Smooth muscle cell of the brain vasculature (primary cell): ENCODE measurements at places on chromosomes 3 and 15.

DNA sequence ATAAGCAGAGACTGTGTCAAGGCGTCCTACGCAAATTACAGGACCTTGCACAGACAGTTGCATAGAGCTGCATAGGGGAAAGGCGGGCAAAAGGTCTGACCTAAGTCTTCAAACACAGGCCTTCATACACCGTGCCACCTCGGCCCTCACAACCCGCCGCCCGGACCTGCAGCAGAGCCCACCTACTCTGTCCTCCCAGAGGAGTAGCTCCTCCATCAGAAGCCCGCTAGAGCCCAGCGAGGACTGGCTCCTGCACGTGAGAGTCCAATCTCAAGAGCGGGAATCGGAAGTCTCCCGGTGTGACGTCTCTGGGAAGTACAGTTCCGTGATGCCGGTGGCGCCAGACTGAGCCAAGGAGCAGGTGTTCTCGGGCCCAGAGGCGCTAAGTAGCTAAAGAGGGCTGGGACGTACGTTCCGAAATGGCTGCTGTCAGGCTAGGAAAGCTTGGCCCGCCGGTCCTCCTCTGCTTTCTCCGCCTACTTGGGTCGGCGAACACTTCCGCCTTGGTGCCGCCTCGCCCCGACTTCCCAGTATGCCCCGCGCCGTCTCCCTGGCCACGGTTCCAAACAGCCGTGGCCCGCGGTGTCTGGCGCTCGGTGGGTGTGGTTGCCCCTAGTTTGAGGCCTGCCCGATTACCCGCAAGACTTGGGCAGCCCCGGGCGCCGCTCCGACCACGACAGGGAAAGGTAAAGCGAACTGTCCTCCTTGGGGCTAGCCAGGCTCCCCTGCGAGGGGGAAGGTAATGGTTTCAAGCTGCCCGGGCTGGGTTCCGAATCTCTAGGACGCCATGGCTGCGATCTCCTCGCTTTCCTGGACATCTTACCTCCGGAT is at the start of the genes ASTE1 and NEK11:
Gene ASTE1 (minus strand): TSS at position 505 of the 831 bp plus-strand sequence. CDS start 1,519 bp downstream, outside the sequence.
Gene NEK11 (plus strand): TSS at position 557 of the 831 bp plus-strand sequence. CDS start 2,832 bp downstream, outside the sequence.
- peak; percentile 67 for DNase-seq

DNA sequence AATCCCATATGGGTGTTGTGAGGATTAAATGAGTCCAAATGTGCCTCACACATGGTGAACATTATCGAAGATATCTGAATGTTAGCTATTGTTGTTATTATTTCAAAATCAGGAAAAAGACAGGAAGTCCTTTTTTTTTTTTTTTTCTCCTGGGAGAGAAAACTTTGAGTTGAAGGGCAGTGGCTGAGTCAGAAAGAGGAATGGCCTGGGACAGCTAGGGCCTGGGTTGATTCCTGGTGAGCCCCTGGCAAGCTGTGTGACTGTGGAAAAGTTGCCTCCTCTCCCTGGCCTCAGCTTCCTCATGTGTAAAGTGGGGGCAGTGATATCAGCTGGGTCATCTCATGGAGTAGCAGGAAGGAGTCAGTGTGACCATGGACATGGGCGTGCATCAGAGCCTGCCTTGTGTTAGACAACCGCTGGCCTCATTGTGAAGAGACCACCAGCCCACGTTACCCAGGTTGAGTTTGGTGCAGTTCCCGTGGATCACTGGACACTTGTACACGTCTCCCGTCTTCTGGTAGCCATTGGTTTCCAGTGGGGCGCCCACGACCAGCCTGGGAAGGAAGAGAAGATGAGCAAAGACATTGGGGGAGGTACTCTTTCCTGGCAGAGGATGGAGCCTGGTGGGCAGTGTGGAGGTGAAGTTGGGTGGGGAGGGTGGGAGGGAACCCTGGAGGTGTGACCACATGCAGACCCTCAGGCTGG is 63.1 kb downstream of the ITGA11 start:
- DNase-seq = no peak

- DNase-seq = no peak
Measured at GRCh38 chr3:141714671-141715070, 23.4 kb upstream of the RNF7 start.

- no peak for DNase-seq
Measured at GRCh38 chr15:83358972-83359564, 74.6 kb upstream of the BNC1 start.

DNA sequence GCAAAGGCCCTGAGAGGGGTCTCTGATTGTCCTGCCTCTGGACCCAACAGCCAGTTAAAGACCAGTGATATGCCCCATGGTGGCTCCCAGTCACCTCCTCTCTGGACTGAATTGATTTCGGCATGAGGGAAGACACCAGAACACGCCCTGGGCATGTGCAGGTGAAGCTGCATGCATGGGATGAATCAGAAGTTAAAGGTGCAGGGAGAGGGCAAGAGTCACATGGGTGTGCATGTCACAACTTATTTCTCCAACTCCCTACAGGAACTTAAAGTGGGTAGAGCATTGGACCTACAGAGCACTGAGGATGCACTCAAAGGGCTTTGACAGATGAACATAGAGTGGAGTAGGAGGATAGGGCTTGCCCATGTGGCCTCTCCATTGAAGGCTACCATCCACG is 16.9 kb upstream of the RHCG start:
- no peak for DNase-seq

DNA sequence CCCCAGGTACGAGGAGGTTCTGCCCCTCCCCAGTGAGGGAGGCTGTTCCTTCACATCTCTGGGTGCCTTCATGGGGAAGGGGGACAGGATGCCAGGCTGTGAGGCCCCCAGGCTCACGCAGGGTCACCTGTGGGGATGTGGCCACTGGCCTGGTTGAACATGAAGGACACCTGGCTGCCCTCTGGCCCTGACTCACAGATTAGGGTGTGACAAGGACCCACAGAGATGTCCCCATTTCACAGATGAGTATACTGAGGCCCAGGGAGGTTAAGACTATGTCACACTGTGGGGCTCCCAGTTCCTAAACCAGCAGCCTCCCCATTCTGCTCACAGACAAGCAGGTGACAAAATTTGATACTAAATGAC is 42.4 kb downstream of the PCSK6 start:
- no peak for DNase-seq

GRCh38 chr3:32303399-32303747 is 64.9 kb downstream of the CMTM8 start:
- no peak for DNase-seq

DNA sequence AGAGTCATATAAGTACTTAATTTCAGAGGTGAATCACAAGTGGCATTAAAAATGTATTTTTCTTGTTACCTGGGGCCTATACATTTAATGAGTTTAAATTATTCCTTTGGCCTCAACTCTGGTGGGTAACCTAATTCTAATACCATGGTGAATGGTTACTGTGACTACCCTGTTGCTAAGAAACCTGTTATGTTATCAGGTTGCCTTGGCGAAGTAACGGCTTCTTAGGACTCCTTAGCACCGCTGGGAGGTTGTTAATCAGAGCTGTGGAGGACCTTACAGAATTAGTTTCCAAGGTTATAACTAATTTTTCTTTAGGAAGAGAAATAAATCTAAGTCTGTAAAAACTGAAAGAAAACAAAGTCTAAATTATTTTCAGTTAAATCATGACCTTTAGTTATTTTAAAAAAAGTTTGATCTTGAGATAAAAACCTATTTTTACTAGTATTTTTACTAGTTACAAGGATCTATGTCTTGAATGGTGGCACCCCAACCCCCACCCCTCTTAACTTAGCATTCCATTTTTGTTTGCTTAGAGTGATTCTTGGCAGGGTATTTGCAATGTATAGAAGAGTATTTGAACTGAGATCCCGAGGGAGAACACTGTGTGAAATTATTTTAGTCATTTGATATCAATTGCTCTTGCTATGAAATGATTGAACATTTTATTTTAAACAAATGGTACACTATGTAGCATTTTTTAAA is 155.5 kb downstream of the FNDC3B start:
- DNase-seq = no peak

GRCh38 chr3:10700821-10701220 is 115.2 kb upstream of the SLC6A11 start:
- DNase-seq = no peak

- DNase-seq = no peak
Measured at GRCh38 chr15:99651023-99651807, 82.0 kb downstream of the LYSMD4 start.

GRCh38 chr15:52082197-52083036 is 30.2 kb downstream of the BCL2L10 start:
- DNase-seq = no peak

DNA sequence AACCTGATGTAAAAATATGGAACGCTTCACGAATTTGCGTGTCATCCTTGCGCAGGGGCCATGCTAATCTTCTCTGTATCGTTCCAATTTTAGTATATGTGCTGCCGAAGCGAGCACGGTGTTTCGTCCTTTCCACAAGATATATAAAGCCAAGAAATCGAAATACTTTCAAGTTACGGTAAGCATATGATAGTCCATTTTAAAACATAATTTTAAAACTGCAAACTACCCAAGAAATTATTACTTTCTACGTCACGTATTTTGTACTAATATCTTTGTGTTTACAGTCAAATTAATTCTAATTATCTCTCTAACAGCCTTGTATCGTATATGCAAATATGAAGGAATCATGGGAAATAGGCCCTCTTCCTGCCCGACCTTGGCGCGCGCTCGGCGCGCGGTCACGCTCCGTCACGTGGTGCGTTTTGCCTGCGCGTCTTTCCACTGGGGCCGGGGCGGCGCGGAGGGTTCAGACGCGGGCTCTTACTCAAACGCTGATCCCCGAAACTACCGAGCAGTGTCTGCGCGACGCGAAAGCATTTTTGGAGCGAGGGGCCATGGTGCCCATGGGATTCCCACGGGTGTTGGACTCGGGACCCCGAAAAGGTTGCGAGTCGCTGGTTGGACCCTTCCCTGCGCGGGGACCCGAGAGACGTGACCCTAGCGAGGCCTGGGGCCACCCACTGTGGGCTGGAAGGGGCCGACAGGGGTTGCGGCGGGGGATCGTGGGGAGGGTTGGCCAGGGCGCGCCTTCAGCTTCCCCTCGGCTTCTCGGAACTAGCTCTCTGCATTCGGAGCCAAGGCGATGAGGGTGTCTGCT is at the start of gene RNU6-1:
Gene RNU6-1 (minus strand): TSS at position 117 of the 820 bp plus-strand sequence.
- DNase-seq = peak; percentile 77

GRCh38 chr3:173660645-173661299 is 263.2 kb downstream of the NLGN1 start:
- no peak for DNase-seq

GRCh38 chr3:94735354-94735753 is 672.5 kb downstream of the NSUN3 start:
- DNase-seq = no peak

GRCh38 chr15:45668386-45668785 is 33.6 kb downstream of the SQOR start:
- no peak for DNase-seq

DNA sequence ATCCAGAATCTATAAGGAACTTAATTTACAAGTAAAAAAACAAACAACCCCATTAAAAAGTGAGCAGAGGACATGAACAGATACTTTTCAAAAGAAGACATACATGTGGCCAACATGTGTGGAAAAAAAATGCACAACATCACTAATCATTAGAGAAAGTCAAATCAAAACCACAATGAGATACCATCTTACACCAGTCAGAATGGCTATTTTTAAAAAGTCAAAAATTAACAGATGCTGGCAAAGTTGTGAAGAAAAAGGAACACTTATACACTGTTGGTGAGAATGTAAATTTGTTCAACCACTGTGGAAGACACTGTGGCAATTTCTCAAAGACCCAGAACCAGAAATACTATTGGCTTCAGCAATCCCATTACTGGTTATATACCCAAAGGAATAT is 830.0 kb upstream of the ALCAM start:
- no peak for DNase-seq

DNA sequence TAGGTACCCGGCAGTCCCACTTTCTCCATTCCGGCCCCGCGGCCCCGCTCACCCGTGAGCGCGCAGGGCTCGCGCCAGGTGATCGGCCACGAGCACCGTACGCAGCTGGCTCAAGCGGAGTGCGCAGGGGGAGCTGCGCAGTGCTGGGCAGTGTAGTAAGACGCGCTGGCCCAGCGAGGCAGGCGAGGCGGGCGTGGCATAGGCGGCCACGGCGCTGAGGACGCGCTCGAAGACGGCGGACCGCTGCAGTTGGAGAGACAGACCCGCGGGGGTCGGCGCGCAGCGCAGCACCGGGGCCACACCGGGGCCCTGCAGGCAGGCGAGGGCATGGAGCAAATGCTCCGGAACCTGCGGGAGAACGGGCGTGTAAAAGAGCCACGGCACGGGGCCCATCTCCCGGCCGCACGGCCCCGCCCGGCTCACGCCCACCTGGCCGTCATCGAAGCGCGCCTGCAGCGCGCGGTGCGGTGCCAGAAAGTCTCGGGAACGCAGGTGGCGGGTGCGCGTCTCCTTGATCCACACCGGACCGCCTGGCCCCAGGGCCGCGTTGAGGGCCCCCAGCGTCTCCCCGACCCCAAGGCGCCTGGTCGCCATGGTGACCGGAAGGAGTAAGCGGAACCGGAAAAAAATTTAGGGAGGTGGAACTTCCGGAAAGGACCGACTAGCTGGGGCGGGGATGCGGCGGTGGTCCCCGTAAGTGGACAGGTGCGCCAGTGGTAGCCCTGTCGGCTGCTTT is at the start of gene DALRD3:
Gene DALRD3 (minus strand): TSS at position 610 of the 736 bp plus-strand sequence. CDS start 16 bp downstream, at position 594.
- no peak for DNase-seq

DNA sequence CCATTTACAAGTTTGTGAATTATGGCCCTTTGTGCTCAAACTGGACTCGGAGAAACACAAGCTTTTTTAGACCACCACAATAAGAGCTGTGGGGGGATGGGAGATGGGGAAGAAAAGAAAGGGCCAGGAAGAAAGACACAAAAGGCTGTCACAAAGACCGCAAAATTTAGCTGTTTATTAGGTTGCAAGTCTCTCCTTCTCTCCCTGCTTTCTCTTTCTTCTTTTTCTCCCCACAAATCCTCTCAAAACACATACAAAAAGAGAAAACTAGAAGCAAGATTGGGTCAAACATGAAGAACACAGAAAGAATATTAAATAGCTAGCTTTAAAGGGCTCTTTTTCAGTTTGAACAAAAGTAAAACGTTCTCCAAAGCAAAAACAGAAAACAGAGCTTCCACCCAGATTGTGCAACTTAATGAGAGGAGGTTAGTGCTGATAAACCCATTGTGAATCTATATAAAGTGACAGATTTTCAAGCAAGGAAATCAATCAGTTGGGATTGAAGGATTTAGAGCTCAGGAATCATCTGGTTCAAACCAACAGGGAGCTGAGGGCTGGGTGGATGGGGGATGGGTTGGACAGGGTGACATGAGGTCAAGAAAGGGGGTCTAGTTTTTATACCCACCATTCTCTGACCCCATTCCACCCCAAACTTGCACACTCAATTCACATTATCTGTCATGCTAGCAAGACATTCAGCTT is 87.3 kb downstream of the DHX30 start:
- no peak for DNase-seq

- no peak for DNase-seq
Measured at GRCh38 chr3:120615847-120616609, 19.9 kb downstream of the NDUFB4 start.

DNA sequence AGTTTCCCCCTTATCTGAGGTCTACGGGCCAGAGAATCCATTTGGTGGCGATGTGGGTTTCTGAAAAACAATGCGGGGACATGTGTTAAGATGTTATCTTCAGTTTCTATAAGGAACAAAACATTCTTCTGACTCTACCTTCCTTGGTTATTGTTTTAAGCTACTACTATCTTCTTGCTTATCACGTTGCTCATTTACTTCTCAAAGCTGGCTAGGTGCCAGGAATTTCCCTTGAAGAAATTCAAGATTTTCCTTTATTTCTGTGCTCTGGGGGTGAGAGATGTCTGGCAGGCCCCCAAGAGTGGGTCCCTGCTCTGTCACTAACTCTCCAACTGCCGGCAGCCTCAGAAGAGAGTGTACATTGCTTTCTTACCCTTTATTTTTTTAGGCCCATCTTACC is 119.8 kb downstream of the RYR3 start:
- no peak for DNase-seq

GRCh38 chr3:45041666-45042065 is 15.6 kb downstream of the CLEC3B start:
- DNase-seq = no peak

- DNase-seq = no peak
Measured at GRCh38 chr15:55900019-55900418, 93.4 kb downstream of the NEDD4 start.
